ENCODE measurements at places on chromosomes 1 and 21.

DNA sequence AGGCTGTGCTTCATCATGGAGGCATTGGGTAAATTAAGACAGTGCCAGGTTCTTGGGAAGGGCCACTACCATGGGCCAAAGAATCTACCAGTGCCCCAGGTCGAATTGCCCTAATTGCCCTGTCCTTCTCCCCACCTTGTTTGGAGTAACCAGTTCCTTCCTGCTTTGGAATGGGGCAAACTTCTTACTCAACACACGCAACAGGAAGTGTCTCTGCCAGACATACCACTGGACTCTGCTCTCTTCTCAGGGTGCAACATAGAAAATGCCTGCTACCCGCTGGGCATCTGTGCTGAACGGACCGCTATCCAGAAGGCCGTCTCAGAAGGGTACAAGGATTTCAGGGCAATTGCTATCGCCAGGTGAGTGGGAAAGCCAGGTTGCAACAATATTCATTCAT lies 15.8 kb downstream of the CDA start:
- DNase-seq = no peak

DNA sequence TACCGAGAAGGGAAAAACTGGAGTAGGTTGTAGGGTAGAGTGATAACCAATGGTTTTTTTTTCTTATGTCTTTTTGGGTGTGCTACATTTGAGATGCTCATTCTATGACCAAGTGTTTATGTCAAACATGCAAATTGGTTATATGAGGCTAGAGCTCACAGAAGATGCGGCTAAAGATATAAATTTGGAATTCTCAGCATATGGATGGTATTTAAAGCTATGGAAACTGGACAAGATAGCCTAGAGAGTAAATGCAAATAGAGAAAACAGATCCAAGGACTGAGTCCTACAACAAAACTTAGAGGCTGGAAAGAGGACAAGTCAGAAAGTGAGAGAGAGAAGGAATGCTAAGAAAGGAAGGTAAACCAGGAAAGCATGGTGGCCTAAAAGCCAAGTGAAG lies 7.4 kb downstream of the GDAP2 start:
- DNase-seq = no peak

- DNase-seq = no peak
Measured at GRCh38 chr1:226784081-226785049, 45.3 kb upstream of the ITPKB start.

DNA sequence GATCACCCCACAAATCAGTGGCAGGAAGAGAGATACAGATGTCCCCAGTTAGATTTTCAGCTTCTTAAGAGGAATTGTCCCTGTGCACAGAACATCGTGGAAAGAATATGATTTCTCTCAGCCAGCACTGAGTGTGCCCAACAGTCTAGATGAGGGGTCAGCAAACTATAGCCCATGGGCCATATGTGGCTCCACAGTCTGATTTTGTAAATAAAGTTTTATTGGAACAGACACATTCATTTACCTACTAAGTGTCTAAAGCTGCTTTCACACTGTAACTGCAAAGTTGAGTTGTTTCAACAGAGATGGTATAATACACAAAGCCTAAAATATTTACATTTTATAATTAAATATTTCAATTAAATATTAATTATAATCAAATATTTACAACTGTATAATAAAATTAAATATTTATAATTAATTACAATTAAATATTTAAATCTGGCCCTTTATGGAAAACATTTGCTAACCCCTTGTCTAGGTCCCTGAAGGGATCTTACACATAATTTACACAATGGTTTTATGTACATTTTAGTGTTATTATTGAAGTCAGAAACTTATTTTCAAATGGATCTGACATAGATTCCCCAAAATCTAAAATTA lies 407.6 kb downstream of the PTPRU start:
- no peak for DNase-seq
